ENCODE measurements at places on chromosomes 2 and 18.

DNA sequence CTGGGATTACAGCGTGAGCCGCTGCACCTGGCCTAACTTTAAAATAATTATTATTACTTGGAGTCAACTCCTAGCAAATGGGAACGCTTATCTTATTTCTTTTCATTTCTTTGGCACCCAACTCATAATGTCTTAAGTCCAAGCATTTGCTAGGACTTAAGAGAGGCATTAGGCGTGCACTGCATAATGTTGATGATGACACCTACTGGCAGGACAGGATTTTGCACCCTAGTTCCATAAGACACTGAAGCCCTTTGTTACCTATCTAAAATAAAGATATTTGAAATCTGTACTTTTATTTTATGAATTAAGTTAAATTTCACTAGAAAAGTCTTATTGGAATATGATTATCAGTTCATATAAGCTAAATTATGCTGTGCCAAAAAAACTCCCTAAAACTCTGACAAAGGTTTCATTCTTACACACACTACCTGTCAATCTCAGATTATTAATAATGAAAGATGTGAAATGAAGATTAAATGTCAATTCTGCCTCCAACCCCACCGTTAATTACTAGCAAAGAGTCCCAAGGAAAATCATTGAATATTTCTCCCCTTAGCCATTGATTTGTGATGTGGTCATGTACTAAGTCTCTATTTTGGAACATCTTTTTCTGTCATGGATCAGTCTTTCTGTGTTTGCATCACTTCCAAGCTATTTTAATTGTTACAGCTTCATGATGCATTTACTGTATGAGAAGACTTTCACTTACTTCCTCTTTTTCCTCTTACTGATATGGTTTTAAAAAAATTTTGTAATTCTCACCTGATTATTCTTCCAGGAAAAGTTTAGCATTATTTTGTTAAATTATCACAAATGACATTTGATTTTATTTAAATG lies 12.7 kb upstream of the CDH2 start:
- DNase-seq = peak; percentile 57

DNA sequence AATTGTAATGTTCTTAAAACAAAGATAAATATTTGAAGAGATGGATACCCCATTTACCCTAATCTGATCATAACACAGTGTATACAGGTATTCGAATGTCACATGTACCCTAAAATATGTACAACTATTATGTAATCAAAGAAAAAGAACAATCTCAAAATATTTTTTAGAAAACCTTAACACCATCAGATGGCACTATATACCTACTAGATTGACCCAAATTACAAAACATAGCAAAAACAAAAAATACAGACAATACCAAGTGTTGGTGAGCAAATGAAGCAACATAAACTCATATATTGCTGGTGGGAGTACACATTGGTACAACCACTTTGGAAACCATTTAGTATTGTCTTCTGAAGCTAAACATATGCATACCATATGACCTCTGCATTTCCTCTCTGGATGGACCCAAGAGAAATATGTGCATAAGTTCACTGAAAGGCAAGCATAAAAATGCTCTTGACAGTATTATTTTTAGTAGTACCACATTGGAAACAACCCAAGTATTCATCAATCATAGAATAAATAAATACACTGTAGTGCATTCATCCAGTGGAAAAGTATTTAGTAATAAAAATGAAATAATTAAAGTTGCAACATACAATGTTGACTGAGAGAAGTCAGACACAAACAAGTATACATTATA lies 55.8 kb downstream of the GDF7 start:
- no peak for DNase-seq

DNA sequence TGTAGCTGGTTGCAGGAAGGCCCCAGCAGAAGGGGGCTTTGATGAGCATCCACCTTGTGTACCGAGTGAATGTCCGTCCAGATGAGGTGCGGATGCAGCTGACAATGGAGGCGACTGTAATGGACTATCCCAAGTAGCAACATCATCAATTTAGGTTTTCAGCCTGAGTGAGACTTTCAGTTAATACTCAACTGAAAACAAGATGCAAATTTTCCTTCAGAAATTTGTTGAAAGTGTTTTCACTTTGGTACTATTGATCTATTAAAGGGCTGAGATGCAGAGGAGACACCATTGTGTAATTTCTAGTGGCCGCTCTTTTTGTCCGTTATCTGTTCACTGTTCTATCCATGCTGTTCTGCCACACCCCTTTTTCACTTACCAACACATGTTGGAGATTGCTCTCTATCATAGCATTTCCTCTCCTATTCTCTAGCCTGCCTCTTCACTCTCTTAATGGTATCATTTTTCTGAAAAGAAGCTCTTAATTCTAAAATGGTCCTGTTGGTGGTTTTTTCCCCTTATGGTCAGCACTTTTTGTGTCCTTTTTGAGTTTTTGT lies 12.0 kb upstream of the CASP8 start:
- DNase-seq = no peak

- no peak for DNase-seq
These were observed 70.7 kb downstream of the CALCRL start for GRCh38 chr2:187377340-187377739.

DNA sequence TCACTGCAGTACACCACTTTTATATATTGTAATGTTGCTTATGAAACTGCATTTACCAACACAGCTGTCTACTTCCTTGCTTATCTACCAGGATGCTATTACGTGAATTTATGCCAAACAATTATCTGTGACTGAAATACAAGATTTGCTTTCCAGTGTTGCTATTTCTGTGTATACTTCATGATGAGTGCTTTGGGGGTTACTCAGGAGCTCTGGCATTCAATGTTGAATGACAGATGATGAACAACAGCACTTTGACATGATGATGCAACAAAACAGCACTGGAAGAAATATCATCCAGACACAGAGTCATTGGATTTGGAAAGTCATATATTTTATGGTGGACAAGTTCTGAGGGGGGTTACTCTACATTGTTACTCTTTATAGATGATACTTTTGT lies 125.8 kb downstream of the NETO1 start:
- no peak for DNase-seq

DNA sequence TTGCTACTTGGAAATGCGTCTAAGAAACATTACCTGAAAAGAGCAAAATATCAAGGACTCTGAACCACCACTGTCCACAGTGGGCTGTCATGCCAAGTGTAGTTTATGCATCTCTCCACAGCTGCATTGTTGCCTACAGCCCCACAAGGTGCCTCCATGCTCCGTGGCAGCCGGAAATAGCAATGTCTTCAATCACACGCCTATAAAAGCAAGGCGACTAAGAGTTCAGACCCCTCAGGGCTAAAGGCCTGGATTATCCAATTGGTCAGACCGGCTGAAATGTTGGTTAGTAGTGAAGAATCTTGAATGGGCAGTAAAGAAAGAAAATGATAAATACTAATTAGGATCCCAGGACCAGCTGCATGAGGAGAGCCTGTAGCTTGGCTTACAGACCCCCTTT lies 114.0 kb upstream of the SLC35G4 start:
- no peak for DNase-seq

GRCh38 chr18:61400016-61400635 lies 66.9 kb downstream of the CDH20 start:
- no peak for DNase-seq

GRCh38 chr2:176137906-176138305 lies 8.4 kb downstream of the HOXD8 start:
- DNase-seq = no peak

GRCh38 chr2:959457-959856 lies 8.8 kb downstream of the SNTG2 start:
- no peak for DNase-seq

DNA sequence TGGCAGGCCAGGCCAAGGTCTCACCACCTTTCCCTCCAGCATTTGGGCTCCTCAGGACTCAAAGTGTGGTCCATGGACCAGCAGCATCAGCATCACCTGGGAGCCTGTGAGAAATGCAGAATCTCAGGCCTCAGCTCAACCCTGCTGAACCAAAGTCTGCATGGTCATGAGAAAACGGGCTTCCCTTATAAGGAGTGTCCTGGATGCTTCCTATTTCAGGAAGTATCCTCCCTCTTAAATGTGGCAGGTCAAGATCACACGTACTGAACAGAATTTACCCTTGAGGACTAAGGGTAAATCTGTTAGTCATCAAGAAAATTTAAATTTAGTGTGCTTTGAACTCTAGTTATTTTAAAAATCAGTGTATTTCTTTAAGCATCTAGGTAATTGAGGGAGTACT lies 11.8 kb downstream of the CD8A start:
- no peak for DNase-seq

GRCh38 chr18:50039746-50040145 lies 155.2 kb downstream of the MYO5B start:
- DNase-seq = no peak

DNA sequence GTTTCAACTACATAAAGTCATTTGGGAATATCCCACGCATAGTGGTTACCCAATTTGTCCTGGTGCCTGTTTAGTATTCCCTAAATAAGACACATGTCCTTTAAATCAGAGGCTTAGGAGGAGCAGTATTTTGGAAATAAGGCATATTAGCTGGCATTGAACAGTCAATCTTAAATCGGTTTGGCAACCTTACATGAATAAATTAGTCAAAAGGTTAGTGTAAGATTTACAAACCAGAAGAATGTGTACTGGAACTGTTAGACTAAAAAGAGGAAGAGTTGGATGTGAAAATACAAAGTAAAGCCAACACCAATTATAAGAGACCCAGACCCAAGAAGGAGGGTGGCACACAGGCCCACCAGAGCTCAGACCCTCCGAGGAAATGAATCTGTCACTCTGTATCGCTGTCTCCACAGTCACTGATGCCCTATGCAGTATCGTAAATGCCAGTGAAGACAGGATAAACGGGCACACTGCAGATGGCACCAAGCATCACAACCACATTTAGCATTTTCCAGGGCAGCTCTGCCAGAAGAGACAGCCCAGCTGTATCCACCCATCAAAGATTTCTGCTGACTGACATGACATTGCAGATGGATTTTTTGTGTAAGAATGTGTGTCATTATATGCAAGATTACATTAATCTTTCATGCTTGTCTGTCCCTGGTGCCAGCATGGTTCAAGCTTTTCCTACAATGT lies 90.4 kb downstream of the CERKL start:
- no peak for DNase-seq

DNA sequence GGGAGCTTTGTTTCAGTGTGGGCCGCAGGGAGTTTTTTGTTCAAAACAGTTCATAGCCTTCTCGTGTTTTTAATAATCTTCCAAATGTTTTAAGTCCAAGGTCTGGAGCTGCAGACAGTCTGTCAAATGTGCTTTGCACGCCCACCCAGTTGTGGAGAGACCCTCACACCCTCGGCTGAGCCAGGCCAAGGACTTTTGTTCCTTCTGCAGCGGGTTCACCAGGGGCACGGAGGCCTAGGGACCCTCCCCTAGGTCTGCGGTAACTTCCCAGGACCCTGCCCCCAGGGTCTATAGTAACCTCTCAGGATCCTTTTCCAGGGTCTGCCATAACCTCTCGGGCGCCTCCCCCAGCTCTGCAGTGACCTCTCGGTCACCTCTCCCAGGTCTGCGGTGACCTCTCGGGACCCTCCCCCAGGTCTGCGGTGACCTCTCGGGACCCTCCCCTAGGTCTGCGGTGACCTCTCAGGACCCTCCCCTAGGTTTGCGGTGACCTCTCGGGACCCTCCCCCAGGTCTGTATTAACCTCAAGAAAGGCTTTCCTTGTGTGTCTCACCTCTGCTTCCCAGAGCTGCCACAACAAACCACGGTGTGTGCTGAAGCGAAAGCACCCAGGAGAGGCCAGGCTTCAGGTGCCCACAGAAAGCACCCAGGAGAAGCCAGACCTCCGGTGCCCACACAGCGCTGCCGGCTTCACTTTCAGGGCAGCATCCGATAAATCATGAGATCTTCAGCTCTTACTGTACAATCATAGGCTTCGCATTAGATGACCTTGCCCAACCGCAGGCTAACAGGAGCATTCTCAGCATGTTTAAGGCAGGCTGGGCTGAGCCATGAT lies 301.9 kb upstream of the SALL3 start:
- DNase-seq = no peak

DNA sequence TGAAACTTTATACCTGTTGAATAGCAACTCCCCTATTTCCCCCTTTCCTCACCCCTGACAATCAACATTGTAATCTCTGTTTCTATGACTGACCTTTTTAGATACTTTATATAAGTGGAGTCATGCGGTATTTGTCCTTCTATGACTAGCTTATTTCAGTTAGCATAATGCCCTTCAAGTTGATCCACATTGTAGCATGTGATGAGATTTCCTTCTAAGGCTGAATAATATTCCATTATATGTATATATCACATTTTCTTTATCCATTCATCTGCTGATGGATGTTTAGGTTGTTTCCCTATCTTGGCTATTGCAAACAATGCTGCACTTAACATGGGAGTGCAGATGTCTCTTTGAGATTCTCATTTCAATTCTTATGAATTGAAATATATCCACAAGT lies 9.5 kb downstream of the FASTKD2 start:
- no peak for DNase-seq

GRCh38 chr2:169478339-169478738 lies 955 bp upstream of the BBS5 start:
- no peak for DNase-seq

- no peak for DNase-seq
These were observed 91.0 kb downstream of the TMEM17 start for GRCh38 chr2:62415019-62415431.

DNA sequence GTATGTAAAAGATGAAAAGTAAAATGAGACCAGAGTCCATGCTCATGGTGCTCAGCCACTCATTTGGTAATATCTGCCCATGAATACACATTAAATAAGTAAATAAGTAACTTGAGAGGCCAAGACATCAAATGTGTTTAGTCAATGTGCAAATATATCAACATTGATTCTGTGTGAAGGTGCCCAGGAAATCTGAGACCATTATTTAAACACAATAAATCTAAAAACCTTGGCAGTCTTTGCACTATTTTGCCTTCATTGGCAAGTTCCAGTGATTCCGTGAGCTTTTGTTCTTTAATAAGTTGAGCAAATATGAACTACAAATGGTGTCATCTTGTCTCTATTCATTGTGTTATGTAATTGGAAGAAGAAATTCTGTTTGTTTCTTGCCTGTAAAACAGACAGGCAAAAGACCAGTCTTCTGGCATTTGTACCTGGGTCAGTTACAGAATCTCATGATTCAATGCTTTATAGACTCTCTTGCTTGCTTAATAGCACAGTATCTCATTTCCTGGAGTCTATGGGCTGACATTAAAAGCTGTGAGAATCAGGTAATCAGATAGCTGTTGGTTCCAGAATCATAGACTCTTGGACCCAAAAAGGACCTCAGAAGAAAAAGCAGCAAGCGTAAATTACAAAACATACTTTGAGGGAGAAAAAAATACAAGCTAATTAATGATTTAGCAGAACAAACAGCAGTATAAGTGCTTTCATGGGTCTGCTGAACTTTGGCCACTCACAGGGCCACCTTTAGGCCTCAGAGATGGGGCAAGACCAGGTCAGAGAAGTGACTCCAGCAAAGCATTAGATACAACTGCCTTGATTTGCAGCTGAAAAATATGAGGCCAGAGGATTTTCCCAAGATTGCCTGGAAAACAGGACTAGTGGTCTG lies 20.0 kb upstream of the SERPINB3 start:
- no peak for DNase-seq

DNA sequence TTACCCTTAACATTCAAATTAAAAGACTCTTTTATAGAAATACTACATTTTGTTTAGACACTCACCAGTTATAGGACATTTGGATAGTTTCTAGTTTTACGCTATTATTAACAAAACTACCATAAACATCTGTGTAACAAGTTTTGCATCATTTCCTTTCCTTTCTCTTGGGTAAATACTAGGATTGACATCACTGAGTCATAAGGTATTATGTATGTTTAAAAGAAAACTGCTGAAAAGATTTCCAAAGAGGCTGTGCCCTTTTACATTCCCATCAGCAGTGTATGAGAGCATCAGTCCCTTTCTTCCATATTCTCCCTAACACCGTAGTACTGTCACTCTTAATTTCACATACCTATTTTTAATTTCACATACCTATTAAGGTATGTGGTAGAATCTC lies 130.6 kb downstream of the USP34 start:
- DNase-seq = no peak

Measured in common myeloid progenitor, CD34-positive (primary cell).